ENCODE measurements at places on chromosomes 11 and 22.

- DNase-seq = no peak
Observed at GRCh38 chr11:86134580-86135318, 65.9 kb upstream of the PICALM start.

DNA sequence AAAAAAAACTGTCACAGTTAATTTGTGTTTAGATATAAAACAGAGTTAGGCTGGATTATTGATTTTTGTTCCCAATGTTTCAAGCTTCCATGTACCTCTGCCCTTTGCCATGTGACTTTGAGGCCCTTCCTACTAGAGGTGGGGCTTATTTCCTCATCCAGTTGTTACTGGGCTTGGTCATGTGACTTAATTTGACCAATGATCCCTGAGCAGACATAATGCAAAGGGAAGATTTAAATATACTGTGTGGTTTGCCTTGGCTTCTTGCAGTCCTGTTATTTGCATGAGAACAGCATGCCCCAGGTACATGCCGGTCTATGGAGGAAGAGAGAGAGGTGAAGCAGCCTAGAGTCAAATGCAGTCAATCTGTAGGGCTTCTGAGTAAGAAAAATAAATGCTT, 347.0 kb downstream of the MIAT start:
- no peak for DNase-seq

DNA sequence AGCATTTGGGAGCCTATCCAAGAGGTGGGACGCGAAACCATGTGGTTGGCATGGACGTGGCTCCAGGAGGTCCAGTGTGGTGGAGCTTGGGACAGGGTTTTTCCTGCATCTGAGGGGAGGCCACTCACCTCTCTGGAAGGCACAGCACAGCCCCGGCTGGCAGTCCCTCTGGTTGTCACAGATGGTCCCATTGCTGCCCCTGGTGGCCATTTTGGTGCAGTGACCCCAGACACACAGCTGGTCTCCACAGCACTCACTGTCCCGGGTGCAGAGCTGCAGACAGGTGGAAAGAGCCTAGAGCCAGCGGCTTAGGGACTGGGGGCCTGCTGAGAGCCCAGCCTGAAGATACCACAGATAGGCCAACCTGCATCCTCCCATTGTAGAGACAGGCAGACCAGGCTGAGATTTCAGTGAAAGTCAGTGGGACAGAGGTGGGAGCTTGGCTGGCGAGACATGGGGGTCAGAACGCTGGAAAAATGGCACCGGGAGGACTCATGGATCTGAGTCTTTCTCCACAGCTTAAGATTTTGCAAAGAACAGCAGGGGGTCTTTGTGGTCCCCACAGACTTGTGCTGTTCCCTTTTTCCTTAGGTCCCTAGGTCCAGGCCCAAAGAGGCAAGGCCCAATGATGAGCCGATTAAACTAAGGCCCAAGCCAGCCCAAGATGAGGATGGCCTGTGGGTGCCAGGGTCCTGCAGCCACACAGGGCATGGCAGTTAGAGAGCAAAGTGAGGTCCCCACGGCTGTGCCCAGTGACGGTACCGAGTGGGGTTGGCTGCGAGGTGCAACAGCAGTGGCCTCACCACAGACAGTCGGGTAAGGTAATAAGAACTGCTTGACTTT, 41.4 kb downstream of the DKK3 start:
- peak; percentile 23 for DNase-seq

- DNase-seq = no peak
Observed at GRCh38 chr22:32311551-32312071, 46.1 kb upstream of the RFPL3 start.

DNA sequence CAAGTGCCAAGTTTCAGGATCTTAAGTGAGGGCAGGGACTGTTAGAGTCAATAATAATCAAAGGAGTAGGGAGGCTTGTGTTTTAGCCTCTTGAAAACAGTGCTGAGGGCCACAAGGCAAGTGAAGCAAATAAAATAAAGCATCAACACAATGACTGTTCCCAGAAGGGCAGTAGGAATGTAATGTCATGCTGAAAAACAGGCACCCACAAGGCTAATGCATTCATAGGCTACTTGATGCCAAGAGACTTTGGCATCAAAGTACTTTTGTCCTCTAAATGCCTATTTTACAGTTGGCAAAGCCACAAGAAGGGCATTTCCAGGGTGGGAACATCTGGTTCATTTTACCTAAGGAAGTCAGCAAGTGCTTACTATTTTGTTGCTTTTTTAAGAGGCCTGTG, 22.9 kb downstream of the RAB39A start:
- DNase-seq = no peak

GRCh38 chr11:62104816-62105653, 18.8 kb upstream of the INCENP start:
- no peak for DNase-seq

DNA sequence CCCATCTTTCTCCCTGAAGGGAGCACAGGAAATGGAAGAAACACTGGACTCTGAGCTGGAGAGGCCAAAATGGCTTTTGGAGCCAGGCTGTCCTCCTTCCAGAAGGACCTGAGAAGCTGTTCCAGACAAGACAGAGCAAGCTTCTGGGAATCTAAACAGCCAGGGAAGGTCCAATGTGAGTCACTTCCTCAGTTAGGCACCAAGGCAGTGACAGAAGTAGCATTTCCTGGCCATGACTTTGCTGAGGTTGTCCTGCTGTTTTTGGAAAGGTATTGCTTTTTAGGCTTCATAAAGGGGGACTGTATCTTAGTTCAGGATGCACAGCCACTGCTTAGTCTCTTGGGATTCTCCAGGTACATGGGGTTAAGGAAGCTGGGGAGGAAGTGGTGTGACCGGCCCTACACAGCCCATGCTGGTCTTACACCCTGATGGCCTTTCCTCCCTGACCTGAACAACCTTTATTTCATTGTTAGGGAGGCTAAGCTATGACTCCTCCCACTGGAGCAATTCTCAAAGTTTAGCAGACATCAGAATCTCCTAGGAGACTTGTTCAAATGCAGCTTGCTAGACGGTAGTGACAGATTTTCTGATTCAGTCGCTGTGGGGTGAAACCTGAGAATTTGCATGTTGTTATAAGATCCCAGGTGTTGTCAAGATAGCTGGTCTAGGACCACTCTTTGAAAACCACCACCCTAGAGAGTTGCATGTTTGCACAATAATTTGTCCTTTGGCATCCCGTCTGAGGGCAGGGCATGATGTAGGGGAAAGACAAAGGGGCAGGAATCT, 6.8 kb upstream of the INSC start:
- no peak for DNase-seq

GRCh38 chr11:87560352-87560751, 522.6 kb downstream of the TMEM135 start:
- no peak for DNase-seq

- no peak for DNase-seq
Observed at GRCh38 chr11:121337078-121337477, 44.5 kb downstream of the SC5D start.

DNA sequence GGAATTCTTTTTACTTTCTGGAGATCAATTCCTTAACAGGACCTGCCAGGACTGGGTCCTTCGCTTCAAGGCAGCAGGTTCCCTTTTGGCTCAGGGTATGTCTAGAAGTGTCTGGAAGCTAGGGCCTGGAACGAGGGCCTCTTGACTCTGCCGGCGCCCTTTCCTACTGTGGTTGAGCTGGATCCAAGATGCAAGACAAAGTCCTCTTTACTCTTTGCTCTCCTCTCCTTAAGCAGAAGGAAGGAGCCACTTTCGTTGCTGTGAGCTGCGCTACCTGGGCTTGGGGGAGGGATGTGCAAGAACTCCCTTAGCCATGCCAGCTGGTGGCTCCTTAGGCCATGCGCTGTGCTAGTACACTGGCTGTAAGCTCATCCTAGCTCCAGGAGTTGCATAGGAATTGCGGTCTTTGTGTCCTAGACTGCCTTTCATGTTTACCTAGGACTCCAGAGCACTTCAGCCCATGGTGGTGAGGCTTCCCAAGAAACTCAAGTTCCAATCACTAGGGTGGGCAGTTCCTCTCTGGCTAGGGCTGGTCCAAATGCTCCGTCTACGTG, 18.1 kb downstream of the GLB1L2 start:
- DNase-seq = no peak

DNA sequence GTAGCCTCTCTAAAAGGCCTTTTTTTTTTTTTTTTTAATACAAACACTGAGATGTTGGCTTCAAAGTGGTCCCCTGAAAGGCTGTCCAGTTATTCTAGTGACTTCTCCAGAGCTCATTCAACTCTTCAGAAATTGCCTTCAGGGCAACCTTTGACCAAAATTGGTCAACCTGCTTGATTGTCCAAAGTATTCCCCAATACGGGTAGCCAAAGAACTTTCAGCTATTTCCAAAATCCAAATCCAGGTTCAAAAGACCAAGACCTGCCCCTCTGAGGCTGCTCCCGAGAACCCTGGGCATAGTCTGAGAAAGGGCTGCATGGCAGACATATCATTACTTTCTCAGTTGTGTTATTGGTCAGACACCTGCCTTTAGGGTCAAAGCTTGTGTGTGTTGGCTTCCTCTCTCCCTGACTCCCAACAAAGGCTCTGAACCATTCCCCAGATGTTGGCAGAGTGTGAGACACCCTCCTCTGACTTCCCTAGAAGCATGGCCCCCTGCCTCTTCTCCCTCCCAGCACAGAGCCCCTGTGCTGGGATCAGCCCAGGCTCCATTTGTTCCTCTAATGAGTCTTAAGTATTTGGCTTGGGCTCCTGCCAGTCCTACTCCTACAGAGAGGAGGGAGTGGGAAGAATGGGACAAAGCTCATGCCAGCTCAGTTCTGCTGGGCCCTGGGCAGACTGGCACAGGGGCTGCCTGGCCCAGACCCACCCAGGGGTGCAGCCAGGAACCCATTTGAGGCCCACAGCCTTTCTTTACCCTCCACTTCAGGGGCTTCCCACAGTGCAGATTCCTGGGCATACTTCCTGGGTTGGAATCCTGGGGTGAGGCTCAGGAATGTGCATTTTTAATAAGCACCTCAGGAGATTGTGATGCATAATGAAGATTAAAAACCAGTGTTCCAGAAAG, 30.3 kb downstream of the TNKS1BP1 start:
- DNase-seq = no peak

GRCh38 chr11:116614306-116615210, 158.2 kb downstream of the BUD13 start:
- DNase-seq = no peak

- DNase-seq = no peak
Observed at GRCh38 chr22:27223317-27224177, 566.2 kb downstream of the MIAT start.

GRCh38 chr11:29026286-29026685, 918.1 kb downstream of the METTL15 start:
- no peak for DNase-seq

DNA sequence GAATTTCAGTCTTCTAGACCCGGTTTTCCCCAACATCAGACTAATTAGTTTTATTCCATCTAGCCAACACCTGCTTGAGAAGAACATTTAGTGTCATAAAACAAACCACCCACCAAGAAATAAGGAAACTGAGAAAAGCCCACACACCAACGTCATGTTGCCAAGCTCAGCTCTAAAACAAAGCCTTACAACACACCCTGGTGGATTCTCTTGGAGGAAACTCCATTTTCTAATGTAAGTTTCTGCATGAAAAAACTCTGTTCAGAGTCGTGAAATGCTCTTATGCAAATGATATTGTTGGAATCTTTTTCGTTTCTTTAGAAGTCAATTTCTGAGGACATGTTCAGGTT, 105.0 kb upstream of the RAG2 start:
- DNase-seq = no peak

GRCh38 chr11:129960216-129961214, 42.1 kb downstream of the PRDM10 start:
- DNase-seq = no peak

DNA sequence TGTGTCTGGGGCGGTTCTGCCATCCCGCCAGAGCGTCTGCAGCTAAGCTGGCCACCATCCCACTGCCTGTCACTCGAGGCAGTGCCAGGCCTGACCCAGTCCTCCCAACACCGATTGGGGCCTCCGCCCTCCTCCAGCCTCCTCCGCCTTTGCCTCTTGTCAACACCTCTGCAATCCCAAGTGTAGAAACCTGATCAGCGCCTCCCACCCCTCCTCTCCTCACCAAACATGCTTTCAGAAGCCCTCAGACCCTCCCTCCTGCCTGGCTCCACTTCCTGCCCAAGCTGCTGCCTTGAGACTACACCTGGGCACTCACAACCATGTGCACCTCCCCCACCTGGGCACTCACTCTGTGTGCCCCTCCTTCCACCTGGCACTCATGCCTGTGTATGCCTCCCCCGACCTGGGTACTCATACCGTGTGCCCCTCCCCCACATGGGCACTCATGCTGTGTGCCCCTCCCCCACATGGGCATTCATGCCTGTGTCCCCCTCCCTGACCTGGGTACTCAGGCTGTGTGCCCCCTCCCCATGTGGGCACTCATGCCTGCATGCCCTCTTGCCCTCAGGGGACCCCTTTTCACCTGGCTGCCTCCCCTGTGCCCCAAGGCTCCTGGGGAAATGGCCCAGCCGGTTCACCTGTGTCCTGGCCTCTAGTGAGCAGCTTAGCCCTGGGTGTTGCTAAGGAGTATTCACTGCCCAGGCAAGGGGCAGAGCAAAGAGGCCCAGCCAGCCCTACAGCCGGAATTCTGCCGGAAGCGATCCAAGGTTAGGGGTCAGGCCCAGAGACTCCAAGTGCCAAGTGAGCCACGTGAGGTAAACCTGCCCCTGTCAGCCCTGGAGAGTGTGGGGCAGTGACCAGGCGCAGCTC, 5.5 kb upstream of the IFITM10 start:
- DNase-seq = no peak

DNA sequence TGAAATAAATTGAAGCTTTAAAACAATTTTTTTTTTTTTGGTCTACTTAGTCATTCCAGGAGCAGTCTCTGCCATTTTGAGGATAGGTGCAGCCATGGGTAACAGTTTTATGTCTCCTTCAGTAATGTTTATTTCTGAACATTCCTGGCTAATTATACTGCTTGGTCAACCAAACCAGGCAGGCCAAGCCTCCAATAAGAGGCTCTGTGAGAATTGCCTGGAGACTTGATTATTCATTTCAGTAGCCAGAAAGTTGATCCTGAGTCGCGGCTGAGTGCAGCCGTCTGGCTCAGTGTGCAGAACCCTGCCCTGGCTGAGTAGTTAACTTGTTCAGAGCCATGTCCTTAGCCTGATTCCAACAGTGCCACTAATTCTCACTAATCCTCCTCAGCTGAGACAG, 364.0 kb upstream of the FAT3 start:
- DNase-seq = no peak

DNA sequence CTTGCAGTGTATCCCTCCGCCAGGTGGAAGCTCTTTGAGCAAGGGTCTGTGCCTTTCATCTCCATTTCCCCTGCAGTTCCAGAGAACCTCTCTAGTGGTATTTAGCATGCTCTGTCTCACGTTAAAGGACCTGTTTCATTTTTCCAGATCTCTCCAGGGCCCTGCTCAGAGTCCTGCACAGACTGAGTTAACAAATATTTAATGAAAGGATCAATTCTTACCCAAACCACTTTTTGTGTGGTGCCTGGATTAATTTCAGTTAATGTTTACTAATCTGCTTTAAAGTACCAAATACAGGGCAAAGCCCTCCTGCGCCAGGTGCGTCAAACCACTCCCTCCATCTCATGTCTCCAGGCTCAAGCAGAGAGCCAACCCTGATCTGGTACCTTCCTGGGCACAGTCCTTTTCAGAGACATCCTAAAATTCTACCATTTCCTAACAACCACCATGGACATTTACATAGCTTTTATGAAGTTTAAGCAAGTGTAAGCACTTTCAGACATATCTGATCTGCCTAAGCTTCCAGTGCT, 18.7 kb upstream of the ACER3 start:
- DNase-seq = no peak

- no peak for DNase-seq
Observed at GRCh38 chr11:38005597-38005996, 1407.6 kb upstream of the RAG2 start.

- DNase-seq = no peak
Observed at GRCh38 chr22:28951969-28952521, 68.7 kb downstream of the ZNRF3 start.

Measured in activated CD8-positive, alpha-beta memory T cell treated with anti-CD3 and anti-CD28 coated beads for 4 hours (primary cell).